Pulmonary artery endothelial cell (primary cell): ENCODE measurements at places on chromosomes 1 and 21.

- DNase-seq, result no peak
Observed at GRCh38 chr1:50851034-50851433, 109.0 kb downstream of the FAF1 start.

- no peak for DNase-seq
Observed at GRCh38 chr1:61095470-61095812, 13.1 kb downstream of the NFIA start.

GRCh38 chr1:201676641-201677040, 137.7 kb downstream of the NAV1 start:
- no peak for DNase-seq

DNA sequence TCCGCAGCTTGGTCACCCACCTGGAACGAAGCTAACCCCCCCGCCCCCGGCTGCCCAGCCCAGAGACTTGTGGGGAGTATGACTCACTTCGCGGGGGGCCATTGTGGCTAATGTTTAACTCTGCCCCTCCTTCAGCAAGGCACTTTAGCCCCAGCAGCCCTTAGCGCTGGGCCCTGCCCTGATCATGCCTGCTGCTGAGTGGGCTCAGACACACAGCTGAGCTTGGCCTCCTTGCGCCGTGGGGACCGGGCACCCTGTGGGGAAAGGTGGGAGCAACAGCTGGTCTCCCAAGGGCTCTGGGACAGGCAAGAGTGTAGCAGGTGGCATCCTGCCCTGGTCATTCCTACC, 6.3 kb upstream of the LAD1 start:
- DNase-seq, result no peak

GRCh38 chr1:165289556-165289955, 67.0 kb downstream of the LMX1A start:
- DNase-seq, result no peak

DNA sequence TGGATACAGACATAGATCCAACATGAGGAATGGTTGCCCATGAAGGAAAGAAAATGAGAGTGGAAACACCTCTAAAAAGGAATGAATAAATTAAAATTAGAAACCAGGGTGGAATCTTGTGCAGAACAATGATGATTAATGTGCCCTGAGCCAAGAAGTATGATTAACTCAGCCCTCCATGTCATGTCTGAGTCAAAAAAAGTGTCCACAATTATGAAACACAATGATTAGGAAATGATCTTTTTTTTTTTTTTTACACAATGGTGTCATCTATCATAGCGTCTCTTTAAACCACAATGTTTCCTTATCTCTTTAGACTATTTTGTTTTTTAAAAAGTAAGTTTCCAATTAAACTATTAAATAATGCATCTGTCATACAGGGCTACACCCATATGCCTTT, 78.9 kb upstream of the RAB4A start:
- no peak for DNase-seq

GRCh38 chr1:55708781-55709180, 493.6 kb upstream of the USP24 start:
- DNase-seq, result no peak

DNA sequence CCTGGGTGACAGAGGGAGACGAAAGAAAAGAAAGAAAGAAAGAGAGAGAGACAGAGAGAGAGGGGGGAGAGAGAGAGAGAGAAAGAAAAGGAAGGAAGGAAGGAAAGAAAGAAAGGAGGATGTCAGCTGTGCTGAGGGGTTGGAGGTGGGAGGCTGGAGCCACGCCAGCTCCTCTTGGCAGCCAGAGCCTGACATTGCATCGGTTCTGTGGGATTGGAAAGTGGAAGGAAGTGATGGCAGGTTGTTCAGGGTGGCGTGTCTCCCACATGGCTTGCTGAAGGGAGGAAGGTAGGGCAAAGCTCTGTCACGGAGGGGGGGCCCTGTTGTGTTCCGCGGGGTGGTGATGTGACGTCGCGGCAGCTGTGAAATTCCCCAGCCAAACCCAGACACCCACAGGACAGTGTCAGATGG, 30.7 kb downstream of the EIF2D start:
- no peak for DNase-seq

GRCh38 chr1:235571482-235571881, 67.2 kb upstream of the B3GALNT2 start:
- no peak for DNase-seq

- no peak for DNase-seq
Observed at GRCh38 chr1:55554611-55555010, 339.4 kb upstream of the USP24 start.

GRCh38 chr1:206672011-206672688, 12.6 kb upstream of the MAPKAPK2 start:
- DNase-seq, result no peak

- DNase-seq, result no peak
Observed at GRCh38 chr1:98340511-98340910, 321.0 kb upstream of the SNX7 start.

GRCh38 chr1:151641229-151641628, 29.4 kb downstream of the SNX27 start:
- no peak for DNase-seq

GRCh38 chr1:147389532-147390184, 147.2 kb downstream of the CHD1L start:
- DNase-seq, result peak; percentile 4

- DNase-seq, result no peak
Observed at GRCh38 chr1:70896224-70896623, 151.4 kb downstream of the PTGER3 start.
